Kidney (tissue), 22 donors: ENCODE measurements at places on chromosomes 3 and 15.

- no peaks in the 10 kb centered on the region for H3K36me3 ChIP-seq
- DNase-seq = no peak
- no peaks in the 10 kb centered on the region for H3K27me3 ChIP-seq
- H3K4me3 ChIP-seq = no peak overlapping the region
- H3K27ac ChIP-seq = no peak overlapping the region
- H3K4me1 ChIP-seq = no peaks in the 10 kb centered on the region
These were observed 88.8 kb upstream of the ADAMTSL3 start for GRCh38 chr15:83565138-83565537.

- H3K27ac ChIP-seq = no peak overlapping the region
- H3K36me3 ChIP-seq = no peaks in the 10 kb centered on the region
- H3K27me3 ChIP-seq = no peaks in the 10 kb centered on the region
- DNase-seq = no peak
- H3K4me1 ChIP-seq = no peaks in the 10 kb centered on the region
These were observed 384.8 kb upstream of the SEMA6D start for GRCh38 chr15:47332481-47332880.

GRCh38 chr15:68268405-68268804 is 9.1 kb upstream of the FEM1B start:
- H3K4me1 ChIP-seq = no peaks in the 10 kb centered on the region
- no peaks in the 10 kb centered on the region for H3K36me3 ChIP-seq
- H3K4me3 ChIP-seq = no peak overlapping the region
- H3K27ac ChIP-seq = no peak overlapping the region
- no peaks in the 10 kb centered on the region for H3K27me3 ChIP-seq

GRCh38 chr3:151306168-151306810 is 10.3 kb downstream of the GPR87 start:
- H3K27ac ChIP-seq = no peak overlapping the region
- peaks cover 2% of the 10 kb centered on the region for H3K4me1 ChIP-seq
- no peak for DNase-seq
- H3K27me3 ChIP-seq = no peaks in the 10 kb centered on the region

DNA sequence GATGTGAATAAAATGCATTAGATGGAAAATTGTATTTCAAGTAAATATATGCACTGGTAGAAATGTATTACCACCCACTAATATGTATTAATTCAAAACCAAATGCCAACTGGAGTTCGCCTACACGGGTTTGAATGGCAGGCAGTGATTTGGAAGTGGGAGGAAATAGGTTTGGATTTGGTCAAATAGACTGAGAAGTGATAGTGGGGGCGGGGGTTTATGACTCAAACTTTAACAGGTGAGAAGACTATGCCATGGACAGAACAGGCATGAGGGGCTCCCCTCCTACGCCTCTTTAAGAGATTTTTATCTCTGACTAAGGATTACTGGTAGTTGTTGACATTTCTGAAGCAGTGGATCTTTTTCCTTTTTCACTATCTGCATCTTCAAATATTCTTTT is 677.8 kb downstream of the NTRK3 start:
- no peaks in the 10 kb centered on the region for H3K36me3 ChIP-seq
- no peak overlapping the region for H3K27ac ChIP-seq
- no peaks in the 10 kb centered on the region for H3K4me1 ChIP-seq
- no peak overlapping the region for H3K4me3 ChIP-seq

GRCh38 chr15:28026764-28027713 is 72.1 kb downstream of the OCA2 start:
- H3K36me3 ChIP-seq = no peaks in the 10 kb centered on the region
- no peaks in the 10 kb centered on the region for H3K4me1 ChIP-seq
- no peak for DNase-seq

GRCh38 chr3:196772102-196772501 is 32.4 kb downstream of the PAK2 start:
- no peak overlapping the region for H3K4me3 ChIP-seq
- no peak overlapping the region for H3K27ac ChIP-seq
- no peaks in the 10 kb centered on the region for H3K4me1 ChIP-seq
- no peaks in the 10 kb centered on the region for H3K36me3 ChIP-seq

GRCh38 chr3:63753567-63753966 is 65.5 kb upstream of the C3orf49 start:
- no peak overlapping the region for H3K27ac ChIP-seq
- peak; percentile 51 for DNase-seq
- no peaks in the 10 kb centered on the region for H3K36me3 ChIP-seq
- no peaks in the 10 kb centered on the region for H3K4me1 ChIP-seq
- H3K27me3 ChIP-seq = no peaks in the 10 kb centered on the region

GRCh38 chr3:27253391-27253790 is 115.8 kb downstream of the NEK10 start:
- H3K36me3 ChIP-seq = no peaks in the 10 kb centered on the region
- no peaks in the 10 kb centered on the region for H3K27me3 ChIP-seq
- H3K27ac ChIP-seq = no peak overlapping the region
- H3K4me3 ChIP-seq = no peak overlapping the region
- DNase-seq = no peak

DNA sequence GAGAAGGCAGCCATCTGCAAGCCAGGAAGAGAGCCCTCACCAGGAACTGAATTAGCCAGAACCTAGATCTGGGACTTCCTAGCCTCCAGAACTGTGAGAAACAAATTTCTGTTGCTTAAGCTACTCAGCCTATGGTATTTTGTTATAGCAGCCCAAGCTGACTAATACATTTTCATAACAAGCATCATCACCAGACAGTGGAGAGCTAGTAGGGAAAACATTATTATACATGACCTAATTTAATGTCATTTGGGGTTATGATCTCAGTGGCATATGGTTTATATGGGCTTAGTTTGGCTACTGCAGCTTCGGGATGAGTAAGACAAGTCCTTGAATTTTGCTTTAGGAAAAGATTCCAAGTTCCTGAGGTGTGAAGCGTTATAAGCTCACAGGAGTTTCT is 35.6 kb downstream of the LNP1 start:
- no peaks in the 10 kb centered on the region for H3K4me1 ChIP-seq
- no peaks in the 10 kb centered on the region for H3K36me3 ChIP-seq
- no peaks in the 10 kb centered on the region for H3K27me3 ChIP-seq
- no peak overlapping the region for H3K27ac ChIP-seq
- no peak for DNase-seq

DNA sequence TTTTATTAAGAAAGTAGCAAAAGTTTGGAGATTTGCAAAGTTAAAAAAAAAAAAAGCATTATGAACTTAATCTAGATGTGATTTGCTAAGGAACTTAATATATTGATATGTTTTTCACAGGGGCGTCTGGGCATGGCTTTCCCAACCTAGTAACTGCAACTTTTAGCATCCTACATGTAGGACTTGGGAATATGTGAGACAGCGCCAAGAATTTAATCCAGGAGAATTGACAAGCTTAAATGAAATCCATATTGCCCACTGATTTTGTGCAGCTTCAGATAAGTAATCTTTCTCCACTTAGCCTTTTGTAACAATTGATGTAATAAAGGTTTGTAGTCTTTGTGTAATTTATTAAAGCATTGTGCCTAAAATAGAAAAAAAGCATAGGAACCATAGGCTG is 982 bp upstream of the GABPB1 start:
- H3K27me3 ChIP-seq = no peaks in the 10 kb centered on the region
- H3K4me3 ChIP-seq = peak overlapping the region; percentile 100
- H3K27ac ChIP-seq = no peak overlapping the region
- no peaks in the 10 kb centered on the region for H3K36me3 ChIP-seq

DNA sequence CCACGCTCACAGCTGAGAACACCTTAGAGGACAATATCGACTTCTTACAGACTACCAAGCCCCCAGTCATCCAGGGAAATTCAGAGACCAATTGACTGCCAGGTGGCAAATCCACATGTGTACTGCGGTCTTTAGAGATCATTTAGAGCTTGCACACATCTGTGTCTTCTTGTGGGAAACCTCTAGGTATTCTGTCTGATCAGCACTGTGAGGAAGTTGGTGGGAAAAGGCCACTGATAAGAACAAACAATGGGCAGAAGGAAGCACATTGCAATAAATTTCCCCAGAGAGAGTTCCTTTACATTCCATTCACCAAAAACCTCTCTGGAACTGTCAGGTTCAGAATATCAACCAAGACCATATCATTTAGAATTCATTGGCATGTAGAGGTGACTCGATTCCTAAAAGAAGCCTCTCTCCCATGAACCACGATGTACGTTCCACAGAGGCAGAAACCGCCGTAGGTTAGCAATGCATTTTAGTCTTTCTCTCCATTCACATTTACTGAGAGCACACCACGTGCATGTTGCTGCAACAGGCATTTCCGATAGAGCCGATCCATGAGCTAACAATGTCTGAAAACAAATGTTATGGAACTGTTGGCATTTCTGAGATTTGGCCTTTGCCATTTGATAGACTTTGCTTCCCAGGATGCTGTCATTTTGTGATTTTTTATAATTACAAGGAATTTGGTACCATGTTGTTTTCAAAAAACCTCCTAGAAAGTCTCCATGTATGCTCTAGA is 287.3 kb upstream of the TPRG1 start:
- no peak overlapping the region for H3K27ac ChIP-seq
- no peak overlapping the region for H3K4me3 ChIP-seq
- no peaks in the 10 kb centered on the region for H3K27me3 ChIP-seq
- H3K4me1 ChIP-seq = no peaks in the 10 kb centered on the region
- no peaks in the 10 kb centered on the region for H3K36me3 ChIP-seq
- DNase-seq = no peak

- no peak overlapping the region for H3K4me3 ChIP-seq
- DNase-seq = no peak
- peaks cover 16% of the 10 kb centered on the region for H3K36me3 ChIP-seq
- no peaks in the 10 kb centered on the region for H3K27me3 ChIP-seq
These were observed 83.4 kb downstream of the ATP1B3 start for GRCh38 chr3:141959589-141960554.

GRCh38 chr15:63107895-63108546 is 13.6 kb upstream of the LACTB start:
- no peaks in the 10 kb centered on the region for H3K36me3 ChIP-seq
- no peaks in the 10 kb centered on the region for H3K4me1 ChIP-seq
- DNase-seq = peak; percentile 77
- H3K4me3 ChIP-seq = peak overlapping the region; percentile 19
- no peak overlapping the region for H3K27ac ChIP-seq

GRCh38 chr3:132543011-132543739 is 53.9 kb upstream of the ACKR4 start:
- no peaks in the 10 kb centered on the region for H3K27me3 ChIP-seq
- H3K4me3 ChIP-seq = no peak overlapping the region
- H3K36me3 ChIP-seq = peaks cover 2% of the 10 kb centered on the region
- H3K4me1 ChIP-seq = no peaks in the 10 kb centered on the region
- no peak for DNase-seq

GRCh38 chr3:66083784-66084213 is 45.1 kb upstream of the MAGI1 start:
- H3K36me3 ChIP-seq = no peaks in the 10 kb centered on the region
- H3K27me3 ChIP-seq = no peaks in the 10 kb centered on the region
- no peak overlapping the region for H3K27ac ChIP-seq

DNA sequence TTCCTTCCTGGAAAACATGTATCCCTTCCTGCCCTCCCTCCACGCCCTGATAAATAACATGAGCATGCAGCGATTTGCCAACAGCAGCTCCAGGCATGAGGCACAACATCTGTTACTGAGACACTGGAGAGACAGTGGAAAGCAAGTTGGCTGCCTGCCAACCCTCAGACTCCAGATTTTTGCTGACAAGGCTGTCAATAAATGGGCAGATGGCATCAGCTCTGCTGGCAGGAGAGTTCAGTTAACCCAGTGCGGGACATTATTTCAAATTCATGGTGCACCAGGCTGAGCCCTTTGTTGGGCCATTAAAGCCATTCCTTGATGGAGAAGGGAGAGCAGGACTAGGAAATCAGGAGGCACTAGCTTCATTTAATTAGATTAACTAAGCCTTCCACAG is 293.3 kb downstream of the MEX3B start:
- H3K4me3 ChIP-seq = no peak overlapping the region
- no peaks in the 10 kb centered on the region for H3K27me3 ChIP-seq
- H3K36me3 ChIP-seq = no peaks in the 10 kb centered on the region
- no peak overlapping the region for H3K27ac ChIP-seq
- H3K4me1 ChIP-seq = peaks cover 2% of the 10 kb centered on the region

GRCh38 chr3:89025185-89025584 is 82.2 kb upstream of the EPHA3 start:
- no peaks in the 10 kb centered on the region for H3K36me3 ChIP-seq
- no peaks in the 10 kb centered on the region for H3K27me3 ChIP-seq
- no peak overlapping the region for H3K27ac ChIP-seq
- no peaks in the 10 kb centered on the region for H3K4me1 ChIP-seq

- no peak overlapping the region for H3K27ac ChIP-seq
- H3K4me1 ChIP-seq = no peaks in the 10 kb centered on the region
- no peak overlapping the region for H3K4me3 ChIP-seq
- no peaks in the 10 kb centered on the region for H3K27me3 ChIP-seq
These were observed 725.3 kb downstream of the TUSC7 start for GRCh38 chr3:117434661-117435412.

DNA sequence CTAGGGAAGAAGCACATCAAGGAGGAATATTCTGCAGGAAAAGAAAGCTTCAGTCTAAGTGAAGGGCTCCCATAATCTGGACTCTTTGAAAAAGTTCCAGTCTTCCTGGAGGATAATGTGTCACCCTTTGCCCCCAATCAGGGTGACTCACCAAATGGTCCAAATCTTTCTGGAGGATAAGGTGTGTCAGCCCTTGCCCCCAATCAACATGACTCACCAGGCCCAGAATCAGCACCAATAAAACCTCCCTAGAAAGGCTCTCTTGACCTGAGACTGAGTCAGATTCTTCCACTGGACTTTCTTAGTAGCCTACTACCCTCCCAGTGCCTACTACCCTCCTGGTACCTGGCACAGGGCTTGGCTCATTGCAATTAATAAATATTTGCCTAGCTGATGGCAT is 9.5 kb upstream of the ARL14 start:
- no peak overlapping the region for H3K27ac ChIP-seq
- no peak for DNase-seq
- H3K4me3 ChIP-seq = no peak overlapping the region
- H3K27me3 ChIP-seq = no peaks in the 10 kb centered on the region
- H3K4me1 ChIP-seq = no peaks in the 10 kb centered on the region
- H3K36me3 ChIP-seq = no peaks in the 10 kb centered on the region

DNA sequence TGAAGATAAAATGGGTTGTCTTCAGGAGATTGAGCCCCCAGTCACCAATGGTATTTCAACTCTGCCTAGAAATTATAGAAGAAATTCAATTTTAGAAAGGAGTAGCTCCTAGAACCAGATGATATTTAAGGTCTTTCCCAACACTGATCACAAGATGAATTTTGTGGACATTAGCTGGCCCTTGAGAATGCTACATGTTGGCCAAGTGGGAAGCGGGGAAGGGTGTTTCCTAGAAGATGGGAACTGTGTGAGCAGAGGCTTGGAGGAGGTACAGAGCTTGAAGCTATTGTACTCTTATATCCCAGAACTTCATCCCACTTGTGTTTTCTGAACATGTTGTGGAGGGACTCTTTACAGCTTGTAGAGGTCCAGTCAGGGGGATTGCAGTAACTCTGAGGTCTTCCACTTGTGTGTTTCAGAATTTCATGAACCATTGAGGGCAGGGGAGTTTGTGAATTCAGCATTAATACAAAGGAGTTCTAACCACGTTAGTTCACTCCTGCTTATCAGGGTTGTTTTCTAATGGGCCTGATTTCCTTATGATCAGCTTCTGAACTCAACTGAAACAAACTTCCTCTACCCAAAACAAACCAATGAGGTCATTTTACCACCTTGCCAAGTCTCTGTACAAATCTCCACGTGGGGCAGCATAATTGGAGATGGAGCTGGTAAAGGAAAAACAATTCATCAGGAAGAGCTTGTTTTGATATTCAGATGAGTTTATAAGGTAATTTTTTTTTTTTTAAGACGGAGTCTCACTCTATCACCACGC is 152.6 kb upstream of the TPM1 start:
- H3K27me3 ChIP-seq = no peaks in the 10 kb centered on the region
- no peaks in the 10 kb centered on the region for H3K36me3 ChIP-seq
- no peak overlapping the region for H3K27ac ChIP-seq
- DNase-seq = no peak
- H3K4me1 ChIP-seq = no peaks in the 10 kb centered on the region
